ENCODE measurements at places on chromosomes 13 and 19.

GRCh38 chr13:99983499-99984401 lies 2.2 kb downstream of the ZIC2 start:
- peak; percentile 64 for DNase-seq

- DNase-seq, result no peak
Measured at GRCh38 chr13:52808842-52809219, 39.6 kb downstream of the PCDH8 start.

DNA sequence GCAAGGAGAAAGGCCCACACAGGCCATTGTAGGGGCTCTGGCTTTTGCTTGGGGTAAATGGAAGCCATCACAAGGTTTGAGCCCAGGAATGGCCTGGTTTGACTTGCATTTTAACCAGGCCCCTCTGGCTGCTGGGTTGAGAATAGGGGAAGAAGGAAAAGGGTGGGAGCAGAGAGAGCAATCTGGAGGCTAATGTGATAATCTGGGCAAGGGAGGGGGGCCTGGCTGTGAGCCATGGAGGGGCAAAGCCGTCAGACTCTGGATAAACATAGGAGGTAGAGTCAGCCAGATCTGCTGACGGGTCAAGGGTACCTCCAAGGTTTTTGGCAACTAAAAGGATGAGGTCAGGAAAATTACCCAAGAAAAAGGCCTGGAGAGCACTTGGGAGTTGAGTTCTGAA lies 41.6 kb downstream of the RFX2 start:
- DNase-seq, result peak; percentile 20

GRCh38 chr13:37490176-37490779 lies 108.3 kb downstream of the POSTN start:
- DNase-seq, result no peak
